ENCODE measurements at places on chromosomes 3 and 15.

- no peak for DNase-seq
Measured at GRCh38 chr15:68341760-68342725, 64.5 kb downstream of the FEM1B start.

GRCh38 chr3:29751647-29752314 lies 470.9 kb downstream of the RBMS3 start:
- no peak for DNase-seq

DNA sequence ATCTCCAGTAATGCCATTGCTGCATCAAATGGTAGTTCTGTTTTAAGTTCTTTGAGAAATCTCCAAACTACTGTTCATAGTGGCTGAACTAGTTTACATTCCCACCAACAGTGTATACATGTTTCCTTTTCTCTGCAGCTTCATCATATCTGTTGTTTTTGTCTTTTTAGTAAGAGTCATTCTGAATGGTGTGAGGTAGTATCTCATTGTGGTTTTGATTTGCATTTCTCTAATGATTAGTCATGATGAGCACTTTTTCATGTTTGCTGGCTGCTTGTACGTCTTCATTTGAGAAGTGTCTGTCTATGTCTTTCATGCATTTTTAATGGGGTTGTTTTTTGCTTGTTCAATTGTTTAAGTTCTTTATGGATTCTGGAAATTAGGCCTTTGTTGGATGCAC lies 10.2 kb upstream of the GCSAM start:
- no peak for DNase-seq

DNA sequence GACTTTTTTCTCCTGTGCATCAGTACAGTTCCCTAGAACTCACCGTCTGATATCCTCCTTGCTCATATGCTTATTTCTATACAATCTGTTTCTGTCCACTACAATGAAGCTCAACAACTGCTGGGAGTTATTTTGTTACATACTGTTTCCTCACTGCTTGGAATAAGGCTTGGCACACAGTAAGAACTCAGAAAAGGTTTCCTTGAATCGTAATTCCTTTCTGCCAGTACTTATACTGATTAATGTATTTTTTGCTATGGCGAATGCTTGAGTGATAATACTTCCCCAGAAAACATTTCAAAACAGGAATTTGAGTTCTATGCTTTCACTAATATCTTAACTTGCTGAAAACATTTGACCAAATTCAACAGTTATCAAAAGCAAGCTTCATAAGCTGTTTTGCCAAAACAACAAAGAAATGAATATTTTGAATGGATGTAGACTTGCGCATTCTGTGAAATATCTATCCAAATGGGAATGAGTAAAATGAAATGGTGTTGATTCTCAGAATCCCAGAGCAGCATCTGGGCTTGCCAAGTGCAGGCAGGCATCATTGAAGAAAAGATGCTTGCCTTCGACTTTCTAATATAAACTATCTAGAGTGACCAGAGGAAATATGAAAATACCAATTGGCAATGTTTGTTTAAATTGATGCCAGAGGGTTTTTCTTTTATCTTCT lies 286.3 kb downstream of the RAP2B start:
- DNase-seq = no peak

- no peak for DNase-seq
Measured at GRCh38 chr3:99966662-99967416, 147.5 kb downstream of the FILIP1L start.

DNA sequence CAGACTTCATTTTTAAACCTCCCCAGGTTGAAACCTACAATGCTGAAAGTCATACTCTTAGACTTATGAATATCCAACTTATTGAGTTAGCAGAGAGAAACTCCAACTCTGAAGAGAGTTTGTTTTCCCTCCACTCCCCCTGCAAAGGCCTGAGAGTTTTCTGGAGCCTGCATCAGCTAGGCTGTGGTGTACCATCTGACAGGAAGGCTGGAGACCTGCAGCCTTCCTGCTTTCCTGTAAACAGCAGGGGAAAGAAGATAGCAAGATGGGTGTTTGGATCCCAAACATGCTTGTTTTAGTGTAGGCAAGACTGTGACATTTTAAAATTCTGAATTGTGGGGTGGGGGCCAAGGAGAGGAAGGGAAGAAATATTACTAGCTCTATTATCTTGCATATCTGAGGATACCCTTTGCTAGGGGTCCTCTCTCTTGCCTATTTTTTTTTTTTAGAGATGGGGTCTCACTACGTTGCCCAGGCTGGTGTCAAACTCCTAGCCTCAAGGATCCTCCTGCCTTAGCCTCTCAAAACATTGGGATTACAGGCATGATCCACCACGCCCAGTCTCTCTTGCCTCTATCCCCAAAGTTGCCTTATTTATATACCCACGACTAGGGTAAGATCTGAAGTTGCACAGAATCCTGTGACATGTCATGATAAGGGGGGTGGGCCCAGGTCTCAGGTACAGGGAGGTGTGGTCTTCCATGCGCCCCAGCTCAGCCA lies 51.0 kb upstream of the USP3 start:
- no peak for DNase-seq

DNA sequence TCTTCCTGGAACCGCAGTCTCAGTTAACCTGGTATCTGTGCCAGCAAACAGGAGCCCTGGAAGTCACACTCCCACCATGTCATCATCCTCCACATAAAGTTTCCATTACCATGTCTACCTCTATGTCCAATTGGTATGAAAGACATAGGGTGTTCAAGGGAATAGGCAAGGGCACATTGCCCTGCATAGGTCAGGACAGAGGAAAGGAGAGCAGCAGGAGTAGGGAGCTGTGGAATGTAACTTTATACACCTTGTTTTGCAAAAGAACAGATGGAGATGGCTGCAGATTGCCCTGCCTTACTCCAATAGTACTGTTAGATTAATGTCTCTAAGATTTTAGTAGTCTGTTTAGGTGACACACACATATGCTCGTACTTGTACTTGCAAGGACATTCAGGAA lies 1056.4 kb downstream of the NTRK3 start:
- DNase-seq = no peak

DNA sequence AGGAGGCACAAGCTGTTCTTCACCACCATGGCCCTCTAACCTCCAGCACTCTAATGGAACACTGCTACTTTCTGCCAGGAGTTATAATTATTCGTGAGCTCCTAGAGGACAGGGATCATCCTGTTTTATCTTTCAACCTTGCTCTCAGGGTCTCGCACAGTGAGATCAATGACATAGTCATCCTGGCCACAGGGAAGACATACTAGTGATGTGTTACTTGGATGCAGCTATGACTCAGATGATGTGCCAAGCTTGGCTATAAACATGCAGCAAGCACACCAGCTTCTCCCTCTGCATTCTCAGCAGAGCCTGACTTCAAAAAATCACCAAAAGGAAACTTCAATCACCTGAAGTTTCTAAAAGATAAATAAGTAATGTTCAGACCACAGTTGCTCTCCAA lies 203.8 kb upstream of the HES1 start:
- no peak for DNase-seq

- no peak for DNase-seq
Measured at GRCh38 chr15:66581972-66582537, 16.3 kb upstream of the LCTL start.

DNA sequence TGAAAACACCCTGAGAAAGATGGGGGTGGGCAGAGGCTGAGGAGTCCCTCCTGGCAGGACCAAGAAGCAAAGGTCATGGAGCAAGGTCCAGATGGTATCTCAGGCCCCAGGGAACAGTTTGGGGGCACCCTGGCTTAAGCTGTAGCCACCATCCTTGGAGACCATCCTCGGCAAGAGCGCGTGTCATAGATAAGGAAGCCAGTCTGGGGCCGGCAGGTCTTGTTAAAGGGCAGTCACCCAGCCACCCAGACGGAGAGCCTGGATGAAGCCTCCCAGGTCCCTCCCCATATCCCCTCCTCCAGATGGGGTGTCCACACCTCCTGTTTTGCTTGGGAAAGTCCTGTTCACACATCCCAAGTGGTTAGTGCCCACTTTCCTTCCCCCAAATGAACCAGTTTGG lies 191.1 kb downstream of the KLF13 start:
- no peak for DNase-seq

- DNase-seq = no peak
Measured at GRCh38 chr3:162437480-162437879, 940.9 kb downstream of the OTOL1 start.

DNA sequence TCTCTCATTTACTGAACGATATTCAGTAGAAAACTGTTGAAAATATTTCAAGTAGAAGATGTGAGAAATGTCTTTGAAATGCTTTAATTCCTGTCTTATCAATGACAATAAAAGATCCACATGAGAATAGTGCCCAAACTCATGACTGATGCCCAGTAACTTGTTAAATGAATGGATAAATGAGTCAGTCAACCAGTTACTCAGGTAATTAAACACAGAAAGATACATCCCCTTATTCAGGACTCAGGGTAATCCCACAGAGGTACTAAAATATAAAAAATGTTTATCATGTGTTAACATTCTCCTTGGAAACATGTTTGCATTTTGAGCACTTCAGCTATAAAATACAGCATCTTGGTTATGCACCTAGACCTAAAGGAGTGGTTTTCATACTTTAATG lies 169.5 kb downstream of the MBNL1 start:
- no peak for DNase-seq

DNA sequence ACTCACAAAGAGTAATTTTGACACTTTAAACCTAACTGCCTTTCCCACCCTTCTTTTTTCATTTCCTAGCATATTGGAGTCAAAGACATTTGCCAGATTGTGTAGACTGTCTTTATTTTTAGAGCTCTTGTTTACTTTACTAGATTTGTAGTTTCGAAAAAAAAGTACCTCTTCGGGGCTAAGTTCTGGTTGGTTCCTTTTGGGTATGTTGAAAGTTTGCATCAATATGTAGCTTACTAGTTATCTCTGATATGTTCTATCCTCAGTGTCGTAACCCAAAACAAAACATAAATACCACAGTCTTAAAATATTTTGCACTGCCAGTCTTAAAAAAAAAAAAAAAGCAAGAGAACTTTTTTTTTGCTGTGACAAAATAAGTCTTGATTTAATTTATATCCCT lies 52.2 kb downstream of the REC114 start:
- no peak for DNase-seq

DNA sequence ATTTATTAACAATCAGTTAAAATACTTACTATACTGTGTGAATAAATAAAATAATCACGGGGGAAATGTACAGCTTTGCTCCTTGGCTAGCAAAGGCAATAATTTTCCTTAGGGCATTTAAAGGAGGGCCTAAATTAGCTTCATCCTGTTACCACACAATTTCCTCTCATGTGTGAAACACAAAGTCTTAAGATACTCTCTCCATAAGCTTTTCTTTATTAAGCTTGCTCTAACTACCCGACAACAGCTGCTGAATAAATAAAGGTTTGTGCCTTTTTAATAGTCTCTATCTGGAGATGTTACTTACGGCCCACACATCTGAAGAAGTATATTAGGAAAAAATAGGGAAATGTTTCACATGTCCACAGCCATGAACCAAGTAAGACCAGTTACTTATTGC lies 29.7 kb downstream of the ZNF106 start:
- no peak for DNase-seq

DNA sequence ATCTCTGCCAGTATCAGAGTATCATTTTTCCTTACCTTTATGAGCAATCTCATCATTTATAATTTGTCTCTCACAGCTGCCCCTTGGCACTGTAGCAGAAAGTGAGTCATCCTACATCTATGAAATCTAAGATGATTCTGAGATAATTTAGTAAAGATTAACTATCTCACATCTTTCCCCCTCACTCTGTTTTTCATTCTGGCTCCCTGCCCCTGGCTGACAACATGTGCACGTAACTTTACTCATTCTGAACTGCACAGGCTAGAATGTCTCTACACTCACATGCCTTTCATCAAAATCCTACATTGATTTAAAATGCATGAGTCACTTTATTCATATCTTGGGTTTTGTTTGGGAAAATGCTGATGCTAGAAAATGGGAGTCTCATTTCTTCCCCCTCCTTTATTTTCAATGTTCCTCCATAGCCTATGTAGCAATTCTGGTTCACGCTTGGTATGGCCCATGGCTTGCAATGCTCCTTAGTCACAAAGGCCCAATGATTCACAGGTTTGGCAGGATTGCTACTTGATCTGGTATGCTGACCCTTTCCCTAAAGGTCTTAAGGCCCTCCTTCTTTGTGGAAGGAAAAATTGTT lies 838.5 kb downstream of the TUSC7 start:
- DNase-seq = no peak

GRCh38 chr3:129616713-129617112 lies 10.2 kb upstream of the PLXND1 start:
- no peak for DNase-seq

- no peak for DNase-seq
Measured at GRCh38 chr15:38373016-38373415, 80.9 kb upstream of the FAM98B start.

GRCh38 chr3:22798461-22798860 lies 404.7 kb upstream of the UBE2E2 start:
- DNase-seq = no peak

GRCh38 chr15:58490086-58490887 lies 58.5 kb downstream of the LIPC start:
- DNase-seq = no peak

DNA sequence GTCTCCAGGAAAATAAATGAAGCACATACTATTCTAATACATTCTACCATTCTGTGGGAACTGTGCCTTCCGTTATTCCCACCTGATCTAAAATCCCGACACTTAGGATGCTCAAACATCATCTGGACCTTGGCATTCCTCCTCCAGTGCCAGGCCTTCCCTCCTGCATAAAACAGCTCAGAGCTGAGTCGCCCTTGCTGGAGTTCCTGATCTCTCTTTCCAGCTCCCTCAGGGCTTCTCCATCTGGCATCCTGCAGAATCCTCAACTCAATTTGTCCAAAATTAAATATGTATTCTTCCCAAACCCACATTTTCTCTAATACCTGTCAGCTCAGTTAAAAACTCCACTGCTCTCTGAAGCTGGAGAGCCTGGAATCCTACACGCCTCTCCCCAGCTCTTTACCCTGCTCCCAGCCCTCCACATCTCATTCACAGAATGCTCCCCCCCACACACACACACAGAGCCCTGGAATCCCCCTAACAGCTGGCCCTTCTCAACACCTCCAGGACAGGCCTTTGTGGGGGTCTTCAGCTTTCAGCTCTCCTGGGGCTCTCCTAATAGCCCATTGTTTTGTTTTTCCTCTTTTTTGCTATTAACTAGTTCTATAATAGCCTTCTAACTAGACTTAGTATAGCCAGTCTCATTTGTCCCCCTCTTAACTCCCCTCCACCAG lies 78.5 kb downstream of the HMG20A start:
- DNase-seq = peak; percentile 3

GRCh38 chr3:153209596-153209995 lies 47.6 kb downstream of the RAP2B start:
- DNase-seq = no peak

DNA sequence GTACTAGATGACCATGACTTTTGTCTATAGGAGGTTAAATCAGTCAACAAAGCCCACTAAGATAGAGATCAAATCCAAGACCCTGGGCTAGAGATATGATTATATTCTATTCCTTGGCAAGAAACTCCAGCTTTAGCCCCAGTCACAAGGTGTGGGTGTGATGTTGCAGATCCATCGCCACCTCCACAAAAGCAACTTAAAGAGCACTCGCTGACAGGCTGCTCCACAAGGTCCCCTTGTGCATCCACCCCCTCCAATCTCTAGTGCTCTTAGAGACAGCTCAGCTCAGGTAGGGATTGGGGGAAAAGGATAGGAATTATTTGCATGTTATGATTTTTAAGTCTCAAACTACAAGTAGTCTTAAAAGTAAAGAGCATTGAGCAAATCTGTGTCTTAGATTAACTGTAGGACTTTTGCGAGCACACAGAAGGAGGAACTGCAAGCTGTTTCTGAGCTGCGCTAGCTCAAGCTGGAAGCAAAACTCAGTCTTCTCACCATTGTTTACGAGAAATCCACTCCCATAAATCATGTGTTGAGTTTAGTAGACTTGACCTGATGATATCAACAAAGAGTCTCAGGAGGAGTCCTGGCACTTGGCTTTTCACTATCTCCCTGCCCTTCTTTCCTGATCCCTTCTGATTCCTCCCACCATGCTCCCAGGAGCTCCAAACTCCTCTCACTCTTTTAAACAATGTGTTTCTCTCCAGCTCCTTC lies 177.6 kb downstream of the STAC start:
- no peak for DNase-seq

Data from midbrain (tissue), 1 donor.